ENCODE measurements at places on chromosomes 2 and 18. TPM values are rescaled to one million over a fixed set of nuclear protein-coding genes. Genes with fewer than 3 reads are reported as not detected.
A peak's percentile ranks its signal among the peaks of the same experiment; 100 is the strongest.

The BUB1 gene
- total RNA-seq: 52.8 TPM

The PDE11A gene
- 0.38 TPM for total RNA-seq

The MARS2 gene
- 4.1 TPM for total RNA-seq

The CXCR1 gene
- not detected for total RNA-seq

The TNFAIP6 gene
- total RNA-seq: 1.5 TPM

The AGXT gene
- total RNA-seq: not detected

The RAB17 gene
- 0.28 TPM for total RNA-seq

The TXNDC2 gene
- not detected for total RNA-seq

The DSC3 gene
- 20.0 TPM for total RNA-seq

GRCh38 chr2:164560902-164561301, 60.4 kb downstream of the GRB14 start:
- no peak overlapping the region for H3K27ac ChIP-seq
- no peak for DNase-seq
- H3K4me3 ChIP-seq: no peak overlapping the region
- no peaks in the 10 kb centered on the region for H3K36me3 ChIP-seq
- H3K4me1 ChIP-seq: no peaks in the 10 kb centered on the region

- 0 out of 2 replicates have a peak, but pooled peaks cover 4% of the 10 kb centered on the region for H3K27me3 ChIP-seq
- no peak for DNase-seq
- H3K36me3 ChIP-seq: no peaks in the 10 kb centered on the region
- H3K27ac ChIP-seq: no peak overlapping the region
Measured at GRCh38 chr2:240303896-240304745, 131.3 kb upstream of the GPC1 start.

- no peak overlapping the region for H3K4me3 ChIP-seq
- no peaks in the 10 kb centered on the region for H3K36me3 ChIP-seq
- DNase-seq: no peak
- peaks cover 21% of the 10 kb centered on the region for H3K4me1 ChIP-seq
- H3K27ac ChIP-seq: no peak overlapping the region
Measured at GRCh38 chr2:149652526-149652925, 65.0 kb upstream of the MMADHC start.

- no peak for DNase-seq
- H3K36me3 ChIP-seq: no peaks in the 10 kb centered on the region
- no peaks in the 10 kb centered on the region for H3K27me3 ChIP-seq
- H3K4me1 ChIP-seq: no peaks in the 10 kb centered on the region
Measured at GRCh38 chr2:112709703-112710102, 11.1 kb upstream of the NT5DC4 start.

- DNase-seq: no peak
- H3K4me3 ChIP-seq: no peak overlapping the region
- no peaks in the 10 kb centered on the region for H3K4me1 ChIP-seq
- H3K36me3 ChIP-seq: no peaks in the 10 kb centered on the region
- no peak overlapping the region for H3K27ac ChIP-seq
Measured at GRCh38 chr2:101612019-101612418, 85.5 kb upstream of the MAP4K4 start.

- no peak overlapping the region for H3K4me3 ChIP-seq
- no peak for DNase-seq
- H3K27ac ChIP-seq: no peak overlapping the region
- H3K36me3 ChIP-seq: no peaks in the 10 kb centered on the region
Measured at GRCh38 chr2:234290671-234291070, 206.2 kb downstream of the ARL4C start.

DNA sequence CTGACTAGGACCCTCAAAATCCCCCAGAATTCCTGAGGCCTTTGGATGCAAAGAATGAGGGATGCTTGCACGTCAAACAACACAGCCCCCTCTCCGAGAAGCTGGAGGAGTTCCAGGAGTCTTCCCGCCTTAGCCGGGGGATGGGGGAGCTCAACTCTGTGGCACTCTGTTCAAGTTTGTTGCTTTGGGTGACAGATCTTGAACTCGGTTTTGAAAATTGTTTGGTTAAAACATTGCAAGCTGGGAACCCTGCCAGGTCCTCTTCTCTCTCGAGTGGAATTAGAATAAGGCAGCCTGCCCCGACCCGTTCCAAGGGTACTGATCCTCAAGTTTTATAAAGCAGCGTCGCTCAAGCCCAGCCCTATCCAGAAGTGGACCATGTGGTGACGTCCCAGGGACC, 244.1 kb downstream of the LOXHD1 start:
- no peak overlapping the region for H3K4me3 ChIP-seq
- DNase-seq: peak; percentile 53
- no peaks in the 10 kb centered on the region for H3K36me3 ChIP-seq
- no peak overlapping the region for H3K27ac ChIP-seq
- no peaks in the 10 kb centered on the region for H3K27me3 ChIP-seq

DNA sequence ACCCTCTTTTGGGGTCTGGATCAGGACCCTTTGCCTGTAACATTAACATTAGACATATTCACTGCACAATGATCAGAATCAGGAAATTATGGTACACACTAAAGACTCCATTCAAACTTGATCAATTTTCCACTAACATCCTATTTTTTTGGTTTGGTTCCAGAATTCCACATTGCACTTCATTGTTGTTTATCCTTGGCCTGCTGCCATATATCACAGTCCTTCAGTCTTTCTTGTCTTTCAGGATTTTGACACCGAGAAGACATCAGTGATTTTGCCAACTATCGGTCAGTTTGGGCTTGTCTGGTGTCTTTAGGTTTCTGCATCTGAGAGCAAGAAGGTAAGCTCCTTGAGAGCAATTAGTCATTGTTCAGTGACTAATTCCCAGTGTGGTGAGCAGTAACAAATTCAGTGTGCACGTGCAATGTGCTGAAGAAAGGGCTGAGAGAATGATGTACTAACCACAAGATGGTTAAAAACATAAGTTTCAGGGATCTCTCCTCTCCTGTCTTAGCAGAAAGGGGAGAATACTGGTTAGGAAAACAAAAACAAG, 23.5 kb downstream of the MARCHF4 start:
- no peaks in the 10 kb centered on the region for H3K27me3 ChIP-seq
- peaks cover 68% of the 10 kb centered on the region for H3K4me1 ChIP-seq
- DNase-seq: no peak

- H3K27me3 ChIP-seq: no peaks in the 10 kb centered on the region
- peaks cover 7% of the 10 kb centered on the region for H3K4me1 ChIP-seq
- no peaks in the 10 kb centered on the region for H3K36me3 ChIP-seq
- H3K4me3 ChIP-seq: no peak overlapping the region
Measured at GRCh38 chr2:105494683-105495425, 96.0 kb upstream of the FHL2 start.

- H3K4me3 ChIP-seq: no peak overlapping the region
- DNase-seq: peak; percentile 34
- no peaks in the 10 kb centered on the region for H3K36me3 ChIP-seq
Measured at GRCh38 chr18:77111449-77111848, 21.1 kb downstream of the MBP start.

- H3K4me3 ChIP-seq: no peak overlapping the region
- peak; percentile 67 for DNase-seq
- H3K4me1 ChIP-seq: peaks cover 33% of the 10 kb centered on the region
- no peak overlapping the region for H3K27ac ChIP-seq
Measured at GRCh38 chr2:669323-669722, 7.9 kb downstream of the TMEM18 start.

DNA sequence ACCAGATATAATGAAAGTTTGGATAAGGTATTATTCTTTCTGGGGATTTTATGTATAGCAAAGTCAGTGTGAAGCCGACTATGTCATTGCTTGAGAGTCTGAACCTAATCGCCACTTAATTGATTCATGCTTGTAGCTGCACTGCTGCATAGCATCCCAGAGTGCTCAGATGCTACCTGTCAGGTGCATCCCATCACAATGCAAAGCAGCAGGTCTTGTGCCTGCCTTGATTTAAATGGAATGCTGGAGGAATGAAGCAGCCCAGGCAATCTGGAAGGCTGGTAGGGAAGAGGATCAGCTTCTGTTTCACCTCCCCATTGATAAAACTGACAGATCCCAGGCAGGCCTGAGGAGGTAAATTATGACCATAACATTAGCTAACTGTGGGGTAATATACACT, 40.4 kb upstream of the ATIC start:
- no peaks in the 10 kb centered on the region for H3K36me3 ChIP-seq
- H3K4me3 ChIP-seq: no peak overlapping the region
